ENCODE measurements at places on chromosomes 13 and 19. TPM values are rescaled to one million over a fixed set of nuclear protein-coding genes. Genes with fewer than 3 reads are reported as not detected.

Gene RHPN2
- total RNA-seq: not detected

Gene TEKTIP1
- 5.0 TPM for total RNA-seq

Gene PLEKHF1
- 13.5 TPM for total RNA-seq

DNA sequence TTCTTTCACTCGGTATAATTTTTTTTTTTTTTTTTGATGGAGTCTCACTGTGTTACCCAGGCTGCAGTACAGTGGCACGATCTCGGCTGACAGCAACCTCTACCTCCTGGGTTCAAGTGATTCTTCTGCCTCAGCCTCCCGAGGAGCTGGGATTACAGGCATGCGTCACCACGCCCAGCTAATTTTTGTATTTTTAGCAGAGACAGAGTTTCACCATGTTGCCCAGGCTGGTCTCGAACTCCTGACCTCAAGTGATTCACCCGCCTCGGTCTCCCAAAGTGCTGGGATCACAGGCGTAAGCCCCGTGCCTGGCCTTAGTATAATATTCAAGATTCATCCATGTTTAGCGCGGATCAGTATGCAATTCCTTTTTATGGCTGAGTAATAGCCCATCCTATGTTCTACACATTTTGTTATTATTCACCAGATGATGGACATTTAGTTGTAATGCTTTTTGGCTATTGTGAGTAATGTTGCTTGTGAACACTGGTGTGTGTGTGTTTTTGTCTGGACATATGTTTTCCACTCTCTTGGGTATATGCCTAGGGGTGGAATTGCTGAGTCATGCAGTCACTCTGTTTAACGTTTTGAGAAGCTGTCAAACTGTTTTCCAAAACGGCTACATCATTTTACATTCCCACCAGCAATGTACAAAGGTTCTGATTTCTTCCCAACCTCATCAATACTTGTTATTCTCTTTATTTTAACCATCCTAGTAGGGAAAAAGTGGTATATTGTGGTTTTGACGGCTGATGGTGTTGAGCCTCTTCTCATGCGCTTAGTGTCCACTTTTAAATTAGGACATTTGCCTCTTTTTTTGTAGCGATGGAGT lies 22.9 kb downstream of the PLEKHF1 start:
- H3K27me3 ChIP-seq: no peaks in the 10 kb centered on the region
- DNase-seq: no peak
- peaks cover 7% of the 10 kb centered on the region for H3K36me3 ChIP-seq
- H3K4me1 ChIP-seq: peaks cover 29% of the 10 kb centered on the region
- peak overlapping the region; percentile 83 for H3K27ac ChIP-seq
- H3K4me3 ChIP-seq: peak overlapping the region; percentile 61

GRCh38 chr19:42229301-42229854 lies 9.3 kb downstream of the ZNF526 start:
- no peaks in the 10 kb centered on the region for H3K27me3 ChIP-seq
- H3K4me3 ChIP-seq: peak overlapping the region; percentile 28
- DNase-seq: no peak
- peaks cover 9% of the 10 kb centered on the region for H3K4me1 ChIP-seq

GRCh38 chr13:75804605-75805004 lies 168.5 kb downstream of the LMO7 start:
- no peak overlapping the region for H3K27ac ChIP-seq
- DNase-seq: no peak
- H3K27me3 ChIP-seq: no peaks in the 10 kb centered on the region
- H3K4me3 ChIP-seq: no peak overlapping the region
- peaks cover 14% of the 10 kb centered on the region for H3K4me1 ChIP-seq

Measured in T-helper 17 cell (primary cell).